Suprapubic skin (tissue), 4 donors: ENCODE measurements at places on chromosomes 16 and 17. TPM values are rescaled to one million over a fixed set of nuclear protein-coding genes. Genes with fewer than 3 reads are reported as not detected.

DNA sequence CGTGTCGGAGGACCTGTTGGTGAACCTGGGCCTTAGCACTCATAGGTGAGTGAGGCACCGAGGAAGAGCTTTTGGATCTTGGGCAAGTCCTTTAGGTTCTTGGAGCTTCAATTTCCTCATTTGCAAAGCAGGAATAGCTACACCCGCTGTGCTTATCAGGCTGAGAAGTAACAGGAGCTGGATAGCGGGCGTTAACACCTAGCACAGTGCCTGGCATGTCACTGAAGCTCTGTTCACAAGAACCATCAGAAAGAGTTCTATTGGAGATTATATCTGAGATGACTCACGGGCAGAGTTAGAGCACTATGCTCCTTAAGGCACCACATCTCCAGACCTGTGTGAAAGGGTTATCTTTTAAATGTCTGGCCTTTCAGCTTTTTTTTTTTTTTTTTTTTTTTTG lies 12.8 kb downstream of the MEOX1 start:
- no peak overlapping the region for H3K27ac ChIP-seq
- no peaks in the 10 kb centered on the region for H3K36me3 ChIP-seq
- no peaks in the 10 kb centered on the region for H3K27me3 ChIP-seq
- H3K4me3 ChIP-seq = no peak overlapping the region

- H3K4me1 ChIP-seq = peaks cover 17% of the 10 kb centered on the region
- no peak for DNase-seq
- H3K4me3 ChIP-seq = peak overlapping the region; percentile 53
- H3K27me3 ChIP-seq = peaks cover 48% of the 10 kb centered on the region
- no peaks in the 10 kb centered on the region for H3K36me3 ChIP-seq
- no peak overlapping the region for H3K27ac ChIP-seq
Measured at GRCh38 chr17:49229805-49230600, 584 bp downstream of the PHOSPHO1 start.

GRCh38 chr16:23784811-23785447 lies 30.1 kb downstream of the CHP2 start:
- H3K27me3 ChIP-seq = peaks cover 4% of the 10 kb centered on the region
- DNase-seq = no peak
- no peaks in the 10 kb centered on the region for H3K36me3 ChIP-seq
- H3K4me1 ChIP-seq = peaks cover 6% of the 10 kb centered on the region
- no peak overlapping the region for H3K4me3 ChIP-seq

ERN2 gene
- 2.8 TPM for total RNA-seq

DNA sequence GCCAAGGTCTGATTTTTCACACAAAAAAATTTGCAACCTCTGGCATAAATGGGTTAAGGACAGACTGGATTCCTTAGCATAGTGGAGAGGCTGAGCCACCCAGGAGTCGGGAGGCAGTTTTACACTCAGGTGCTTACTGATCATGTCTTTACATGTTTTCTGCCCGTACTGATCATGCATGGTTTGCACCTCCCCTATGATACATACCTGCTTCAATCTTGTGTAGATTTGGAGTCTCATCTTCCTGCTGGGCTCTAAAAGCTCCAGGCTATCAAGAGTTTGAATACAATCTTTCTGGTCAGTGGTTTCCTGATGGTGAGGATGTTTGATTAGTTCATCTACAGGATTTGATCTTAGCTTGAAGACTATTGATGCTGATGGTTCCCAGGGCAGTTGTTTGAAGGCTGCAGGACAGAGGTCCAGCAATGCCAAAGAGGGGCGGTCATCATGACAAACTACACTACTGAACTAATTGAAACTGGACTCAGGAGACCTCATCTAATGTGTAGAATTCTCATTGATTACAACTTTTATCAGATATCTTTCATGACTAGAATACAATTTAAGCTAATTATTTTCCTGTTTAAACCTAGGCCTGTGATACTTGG lies 6.9 kb downstream of the C1QBP start:
- peaks cover 15% of the 10 kb centered on the region for H3K4me1 ChIP-seq
- H3K27ac ChIP-seq = no peak overlapping the region
- no peak overlapping the region for H3K4me3 ChIP-seq

DNA sequence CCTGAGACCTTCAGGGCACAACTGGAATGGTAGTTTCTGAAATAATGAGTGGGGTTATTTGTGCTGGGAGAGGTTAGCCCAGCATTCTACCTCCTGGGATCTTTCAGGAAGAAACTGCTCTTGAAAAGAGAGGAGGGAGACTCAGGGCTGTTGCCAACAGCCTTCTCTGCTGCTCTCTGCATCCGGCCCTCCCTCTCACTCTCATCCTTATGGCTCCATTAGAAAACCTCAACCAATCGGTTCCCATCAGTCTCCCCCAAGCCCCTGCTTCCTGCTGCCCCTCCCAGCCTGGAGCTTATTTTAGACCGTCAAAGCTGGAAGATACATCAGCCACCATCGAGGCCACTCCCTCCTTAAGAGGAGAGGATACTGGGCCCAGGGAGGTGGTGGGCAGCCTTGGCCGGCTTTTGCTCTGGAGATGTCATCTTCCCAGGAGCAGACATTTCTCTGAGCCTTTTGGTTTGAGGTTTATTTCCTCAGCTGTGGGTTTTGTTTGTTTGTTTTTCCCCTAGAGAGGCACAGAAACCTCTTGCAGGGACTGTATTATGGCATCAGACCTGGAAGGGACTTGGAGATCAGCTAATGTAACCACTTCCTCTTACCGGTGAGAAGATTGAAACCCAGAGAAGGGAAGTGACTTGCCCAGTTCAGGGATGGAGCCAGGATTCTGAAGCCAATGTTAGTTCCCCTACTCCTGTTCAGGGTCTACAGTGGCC lies 2.7 kb downstream of the MPRIP start:
- peak; percentile 70 for DNase-seq
- peak overlapping the region; percentile 56 for H3K4me3 ChIP-seq
- no peaks in the 10 kb centered on the region for H3K27me3 ChIP-seq
- H3K27ac ChIP-seq = peak overlapping the region; percentile 87
- H3K4me1 ChIP-seq = peaks cover 57% of the 10 kb centered on the region
- no peaks in the 10 kb centered on the region for H3K36me3 ChIP-seq

DNA sequence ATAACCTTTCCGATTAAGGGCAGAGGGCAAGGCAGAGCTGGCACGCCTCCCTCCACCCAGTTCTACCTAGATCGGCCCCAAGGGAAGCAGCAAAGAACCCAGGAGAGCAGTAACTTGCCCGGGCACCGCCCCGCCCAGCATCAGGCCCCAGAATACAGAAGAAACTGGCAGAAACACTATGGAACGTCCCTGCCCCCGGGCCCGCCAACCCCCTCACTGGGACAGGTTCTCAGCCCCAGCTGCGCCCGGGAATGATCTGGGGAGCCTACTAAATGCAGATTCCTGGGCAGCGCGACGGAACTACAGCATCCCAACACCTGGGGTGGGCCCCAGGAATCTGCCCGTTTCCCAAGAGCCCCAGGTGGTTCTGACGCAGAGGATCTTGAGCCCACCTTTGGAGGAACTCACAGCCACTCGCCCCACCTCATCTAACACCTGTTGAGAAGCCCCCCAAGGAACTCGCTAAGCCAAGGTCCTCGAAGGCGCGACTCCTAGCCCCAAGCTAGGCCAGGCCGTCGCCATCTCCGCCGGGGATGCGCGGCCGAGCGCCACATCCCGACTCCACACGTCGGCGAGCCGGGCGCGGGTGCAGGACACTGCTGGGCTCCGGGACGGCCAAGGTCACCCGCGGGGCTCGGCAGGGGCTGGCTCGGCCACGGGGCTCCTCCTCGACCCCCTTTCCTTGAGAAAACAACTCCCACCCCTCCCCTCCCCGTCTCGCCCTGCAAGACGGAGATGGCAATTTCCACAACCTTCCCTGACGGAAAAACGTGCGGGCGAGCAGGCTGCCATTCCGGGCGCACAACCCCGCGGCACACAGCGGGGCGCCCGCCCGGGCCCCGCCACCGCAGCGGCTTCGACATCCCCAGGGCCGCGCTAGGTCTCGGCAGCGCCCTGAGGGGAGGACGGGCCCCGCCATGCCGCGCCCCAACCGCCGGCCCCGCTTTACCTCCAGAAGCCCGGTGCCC lies 913 bp downstream of the CDIP1 start:
- no peaks in the 10 kb centered on the region for H3K36me3 ChIP-seq
- H3K4me1 ChIP-seq = peaks cover 24% of the 10 kb centered on the region
- peak overlapping the region; percentile 85 for H3K4me3 ChIP-seq
- peak overlapping the region; percentile 86 for H3K27ac ChIP-seq
- H3K27me3 ChIP-seq = no peaks in the 10 kb centered on the region

DNA sequence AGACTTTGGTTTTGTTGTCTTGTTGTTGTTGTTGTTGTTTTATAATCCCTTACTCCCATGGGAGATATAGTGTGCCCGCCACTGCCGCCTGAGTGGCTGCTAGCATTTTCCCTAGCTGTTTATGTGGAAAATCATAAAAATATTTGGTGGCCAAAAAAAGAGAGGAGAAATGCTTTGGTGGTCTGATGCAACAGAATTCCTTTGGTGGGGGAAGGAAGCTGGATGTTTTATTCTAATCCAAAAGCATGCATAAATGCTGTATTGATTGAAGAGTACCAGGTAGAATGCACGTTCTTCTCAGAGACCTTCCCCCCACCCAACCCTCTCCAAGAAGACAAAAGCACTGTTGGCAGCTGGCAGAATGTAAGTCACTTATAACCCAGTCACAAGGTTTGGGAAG lies 93.2 kb downstream of the C17orf67 start:
- no peaks in the 10 kb centered on the region for H3K36me3 ChIP-seq
- no peak overlapping the region for H3K27ac ChIP-seq
- H3K4me3 ChIP-seq = no peak overlapping the region
- H3K27me3 ChIP-seq = peaks cover 7% of the 10 kb centered on the region
- H3K4me1 ChIP-seq = no peaks in the 10 kb centered on the region

MYBBP1A gene
- 73.4 TPM for total RNA-seq

DNA sequence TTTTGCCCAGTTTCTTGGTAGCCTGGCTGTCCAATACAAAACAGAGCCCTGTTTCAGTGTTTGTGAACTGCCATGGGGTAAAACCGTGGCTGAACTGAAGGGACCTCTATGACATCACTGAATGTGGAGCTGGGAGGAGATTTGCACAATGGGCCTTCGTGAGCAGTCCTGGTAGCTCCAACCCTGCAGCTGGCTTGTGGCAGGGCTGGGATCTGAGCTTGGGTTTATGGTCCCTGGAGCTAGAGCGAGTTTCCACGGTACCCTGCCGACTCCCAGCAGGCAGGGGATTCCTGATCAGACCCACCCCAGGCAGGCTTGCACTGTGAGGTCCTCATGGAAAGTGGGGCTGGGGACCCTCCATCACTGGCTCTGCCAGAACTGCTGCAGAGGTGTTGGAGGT lies 247.0 kb downstream of the GSG1L start:
- peaks cover 17% of the 10 kb centered on the region for H3K27me3 ChIP-seq
- H3K27ac ChIP-seq = no peak overlapping the region
- peak; percentile 10 for DNase-seq
- H3K4me3 ChIP-seq = no peak overlapping the region
- H3K4me1 ChIP-seq = no peaks in the 10 kb centered on the region
- H3K36me3 ChIP-seq = no peaks in the 10 kb centered on the region

RASD1 gene
- 22.2 TPM for total RNA-seq

DNA sequence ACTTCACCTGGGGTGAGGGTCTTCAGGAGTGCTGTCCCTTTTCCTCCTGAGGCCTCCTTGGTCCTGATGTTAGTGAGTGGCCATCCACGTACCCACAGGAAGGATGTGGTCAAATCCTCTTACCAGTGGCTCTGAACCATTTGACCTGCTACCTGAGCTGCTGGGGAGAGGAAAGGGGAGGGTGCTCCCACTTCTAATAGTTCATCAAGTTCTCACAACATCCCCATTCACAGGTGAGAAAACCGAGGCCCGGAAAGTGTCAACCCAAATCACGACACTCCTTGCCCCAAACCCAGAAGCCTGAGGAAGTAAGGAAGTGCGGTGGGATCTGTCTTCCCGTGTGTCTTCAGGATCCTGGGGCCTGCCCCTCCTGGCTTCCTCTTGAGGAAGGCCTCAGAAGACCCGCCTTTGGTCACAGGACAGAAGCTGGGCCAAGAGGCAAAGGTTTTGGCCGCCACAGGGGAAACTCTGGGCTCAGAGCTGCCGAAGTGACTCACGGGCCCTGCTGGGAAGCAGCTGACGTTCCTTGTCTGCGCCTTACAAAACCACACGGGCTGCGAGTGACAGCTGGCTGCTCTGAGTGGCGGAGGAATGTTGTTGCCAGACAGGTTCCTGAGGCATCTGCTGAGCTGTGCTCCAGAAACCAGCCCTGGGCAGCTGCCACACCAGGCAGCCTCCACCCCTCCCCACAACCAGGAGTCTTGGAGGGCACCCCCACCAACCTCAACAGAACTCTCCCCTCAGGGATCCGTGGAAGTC lies 13.9 kb upstream of the KIFC3 start:
- H3K4me1 ChIP-seq = peaks cover 54% of the 10 kb centered on the region
- no peak overlapping the region for H3K4me3 ChIP-seq
- peak; percentile 95 for DNase-seq

PIMREG gene
- 3.3 TPM for total RNA-seq

DNA sequence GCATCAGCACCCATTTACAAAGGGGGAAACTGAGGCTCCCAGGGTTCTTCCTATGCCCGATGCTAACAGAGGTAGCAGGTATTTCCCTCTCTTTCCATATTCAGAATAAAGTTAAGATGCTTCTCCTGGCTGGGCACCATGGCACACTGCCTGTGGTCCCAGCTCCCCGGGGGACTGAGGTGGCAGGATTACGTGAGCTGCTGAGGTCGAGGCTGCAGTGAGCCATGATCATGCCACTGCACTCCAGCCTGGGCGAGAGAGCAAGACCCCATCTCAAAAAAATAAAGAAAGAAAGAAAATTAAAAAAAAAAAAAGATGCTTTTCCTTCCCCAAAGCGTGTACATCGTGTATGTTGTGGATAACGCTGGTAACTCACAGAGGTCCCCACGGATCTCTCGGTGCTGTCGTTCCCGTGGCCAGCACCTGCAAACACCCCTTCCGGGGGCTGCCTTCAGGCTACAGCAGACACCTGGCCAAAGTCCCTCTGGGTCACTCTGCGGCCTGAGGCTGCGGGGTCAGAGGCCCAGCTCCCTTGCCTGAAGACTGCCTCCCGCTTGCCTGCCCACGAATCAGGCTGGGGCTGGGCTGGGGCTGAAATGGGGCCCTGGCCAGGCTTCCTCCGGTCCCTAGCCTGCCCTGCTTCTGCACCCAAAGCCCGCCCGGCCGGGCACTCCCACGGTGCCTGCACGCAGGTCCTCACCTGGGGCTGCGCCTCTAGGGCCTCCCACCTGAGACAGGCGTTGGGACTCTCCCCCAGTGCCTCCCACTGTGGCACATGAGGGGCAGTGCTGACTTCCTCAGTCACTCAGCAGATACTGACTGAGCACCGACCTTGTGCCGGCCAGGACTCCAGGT lies 63.1 kb downstream of the ZDHHC7 start:
- no peak overlapping the region for H3K27ac ChIP-seq
- DNase-seq = no peak
- H3K27me3 ChIP-seq = no peaks in the 10 kb centered on the region
- H3K4me3 ChIP-seq = no peak overlapping the region

- peaks cover 30% of the 10 kb centered on the region for H3K4me1 ChIP-seq
- H3K27ac ChIP-seq = peak overlapping the region; percentile 61
- peaks cover 43% of the 10 kb centered on the region for H3K27me3 ChIP-seq
- no peaks in the 10 kb centered on the region for H3K36me3 ChIP-seq
- DNase-seq = peak; percentile 72
Measured at GRCh38 chr17:9022573-9023391, 1.5 kb downstream of the NTN1 start.

MT1F gene
- total RNA-seq = 5.6 TPM

CCDC78 gene
- 0.64 TPM for total RNA-seq

PHF12 gene
- 36.4 TPM for total RNA-seq

- no peak for DNase-seq
- H3K36me3 ChIP-seq = no peaks in the 10 kb centered on the region
- no peak overlapping the region for H3K4me3 ChIP-seq
- H3K27me3 ChIP-seq = no peaks in the 10 kb centered on the region
Measured at GRCh38 chr16:76661691-76662235, 384.6 kb downstream of the CNTNAP4 start.
